ENCODE measurements at places on chromosomes 1 and 21.

DNA sequence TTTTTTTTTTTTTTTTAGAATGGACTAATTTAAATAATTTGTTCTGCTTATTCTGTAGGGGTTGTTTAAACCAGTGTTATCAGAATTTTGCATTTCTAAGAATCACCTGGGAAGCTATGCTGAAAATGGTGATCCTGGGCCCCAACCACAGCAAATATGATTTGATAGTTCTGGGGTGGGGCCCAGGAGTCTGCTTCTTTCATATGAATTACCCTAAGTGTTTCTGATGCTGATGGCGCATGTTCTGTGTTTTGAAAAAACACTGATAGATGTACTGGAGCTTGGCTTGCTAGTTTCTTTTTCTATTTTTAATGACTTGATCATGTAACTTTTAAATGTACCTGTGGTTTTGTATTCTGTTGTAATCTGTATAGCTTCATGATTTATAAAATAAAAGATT is 89.3 kb downstream of the CDC14A start:
- no peak for DNase-seq

DNA sequence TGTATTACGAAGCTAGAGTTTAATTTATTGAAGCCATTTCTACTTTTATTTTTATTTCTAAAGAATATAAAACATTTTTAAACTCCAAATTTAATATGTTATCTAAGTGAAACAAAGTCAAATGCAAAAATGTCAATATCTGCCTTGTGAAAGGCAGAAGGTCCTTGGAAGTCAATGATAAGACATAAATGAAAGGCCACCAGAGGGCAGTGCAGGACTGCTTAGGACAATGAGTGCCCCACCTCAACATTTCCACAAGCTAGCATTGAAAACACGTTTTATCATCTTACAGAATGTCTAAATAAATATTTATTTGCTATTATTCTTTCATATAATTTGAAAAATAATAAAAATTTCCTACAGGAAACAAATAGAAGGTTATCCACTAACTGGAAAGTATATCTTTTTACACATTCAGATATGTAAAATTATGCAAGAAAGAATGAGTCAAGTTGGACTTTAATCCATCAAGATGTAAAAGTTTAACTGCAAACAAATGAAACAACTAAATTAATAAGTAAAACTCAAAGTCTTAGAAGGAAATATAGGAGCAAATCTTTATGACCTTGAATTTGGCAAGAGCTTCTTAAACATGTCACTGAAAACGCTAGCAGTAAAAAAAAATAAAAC is 140.1 kb upstream of the FMN2 start:
- no peak for DNase-seq

DNA sequence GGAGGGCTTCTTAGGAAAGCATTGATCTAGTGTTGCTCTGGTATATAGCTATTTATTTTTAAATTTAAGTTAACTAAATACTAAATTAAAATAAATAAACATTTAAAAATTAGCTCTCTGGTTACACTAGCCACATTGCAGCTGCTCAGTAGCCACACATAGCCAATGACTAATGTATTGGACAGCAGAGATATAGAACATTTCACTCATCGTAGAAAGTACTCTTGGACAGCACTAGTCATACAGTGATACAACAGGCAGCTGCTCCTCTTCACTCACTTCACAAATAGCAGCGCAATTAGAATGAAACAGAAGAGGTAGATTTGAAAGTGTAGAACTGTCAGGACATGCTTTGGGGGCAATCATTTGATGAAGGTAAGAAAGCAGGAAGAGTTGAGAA is 245.4 kb downstream of the PBX1 start:
- no peak for DNase-seq

DNA sequence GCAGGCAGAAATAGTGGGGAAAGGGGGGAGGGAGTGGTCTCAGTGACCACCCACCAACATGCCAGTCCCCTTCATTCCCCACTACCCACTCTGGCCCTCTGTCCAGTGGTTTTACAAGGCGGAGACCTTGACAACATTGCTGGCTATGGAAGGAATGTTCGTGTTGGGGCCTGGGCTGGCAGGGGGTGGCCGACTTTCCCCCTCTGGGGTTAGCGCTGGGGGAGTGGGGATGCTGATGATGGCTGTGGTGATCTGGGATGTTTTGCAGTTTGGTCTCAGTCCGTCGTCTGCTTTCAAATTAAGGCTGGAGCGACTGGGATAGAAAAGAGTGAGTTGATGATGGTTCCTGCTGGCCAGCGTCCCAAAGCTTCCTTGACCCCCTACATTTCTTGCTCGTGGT is 20.3 kb downstream of the DDX20 start:
- DNase-seq: no peak

- DNase-seq: no peak
These were observed 507.6 kb downstream of the NEGR1 start for GRCh38 chr1:71774705-71775104.

DNA sequence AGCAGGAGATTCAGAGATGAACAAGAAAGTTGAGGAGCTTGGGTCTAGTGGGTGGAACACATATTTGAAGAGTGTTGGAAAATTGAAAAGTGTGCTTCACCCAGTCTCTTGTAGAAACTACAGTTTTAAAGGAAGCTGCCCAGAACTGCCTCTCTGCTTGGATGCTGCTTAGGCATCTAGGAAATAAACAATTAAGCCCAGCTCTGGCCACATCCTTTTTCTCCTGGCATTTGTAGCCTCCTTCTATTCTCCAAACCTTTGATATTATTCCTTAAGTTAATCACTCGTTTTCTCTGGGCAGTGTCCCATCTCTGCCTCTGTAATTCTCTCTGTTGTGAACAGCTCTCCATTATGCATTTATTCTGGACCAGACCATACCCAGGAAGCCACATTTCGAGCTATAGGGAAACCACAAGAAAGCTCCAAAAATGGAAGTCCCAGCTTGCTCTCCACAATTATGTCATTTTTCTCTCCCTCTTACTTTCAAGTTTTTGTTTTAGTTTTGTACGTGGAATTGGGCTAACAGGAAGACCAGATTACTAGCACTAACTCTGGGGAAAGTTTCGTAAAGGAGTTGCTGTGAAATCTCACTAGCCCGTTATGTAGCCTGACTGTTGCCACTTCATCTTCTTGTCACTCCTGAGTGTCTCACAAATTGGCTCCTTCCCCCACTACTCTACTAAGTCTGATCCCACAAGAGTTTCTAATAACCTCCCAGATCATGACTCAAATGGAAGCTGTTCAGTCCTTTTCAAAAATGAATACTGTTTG is 102.2 kb downstream of the NTMT2 start:
- DNase-seq: no peak

GRCh38 chr1:154206196-154206595 is at the start of gene CFAP141:
CFAP141 (minus strand) TSS chr1:154206333; CDS start chr1:154206307, 26 bp downstream.
- DNase-seq: no peak

- no peak for DNase-seq
These were observed 73.0 kb upstream of the ABCD3 start for GRCh38 chr1:94345148-94345721.

GRCh38 chr1:14027099-14027498 is 327.1 kb downstream of the PRDM2 start:
- no peak for DNase-seq

DNA sequence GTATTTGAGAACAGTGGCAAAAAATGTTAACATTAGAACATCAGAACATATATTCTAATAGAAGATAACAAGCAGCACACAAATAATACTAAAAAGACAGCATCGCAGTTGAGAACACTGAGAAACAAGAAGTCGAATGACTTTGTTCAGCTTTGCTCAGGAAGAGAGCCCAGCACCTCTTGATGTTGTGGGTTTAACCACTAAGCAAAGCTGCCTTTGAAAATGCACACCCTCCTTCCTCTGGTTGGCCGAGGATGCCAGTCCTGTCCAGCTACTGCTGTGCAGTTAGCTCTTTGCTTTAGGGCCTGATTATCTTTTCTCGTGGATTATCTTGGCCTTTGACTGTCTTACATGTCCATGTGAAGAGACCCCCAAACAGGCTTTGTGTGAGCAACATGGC is 60.5 kb downstream of the SPATA46 start:
- no peak for DNase-seq

- DNase-seq: no peak
These were observed 77.6 kb upstream of the CHRM3 start for GRCh38 chr1:239308701-239309333.

DNA sequence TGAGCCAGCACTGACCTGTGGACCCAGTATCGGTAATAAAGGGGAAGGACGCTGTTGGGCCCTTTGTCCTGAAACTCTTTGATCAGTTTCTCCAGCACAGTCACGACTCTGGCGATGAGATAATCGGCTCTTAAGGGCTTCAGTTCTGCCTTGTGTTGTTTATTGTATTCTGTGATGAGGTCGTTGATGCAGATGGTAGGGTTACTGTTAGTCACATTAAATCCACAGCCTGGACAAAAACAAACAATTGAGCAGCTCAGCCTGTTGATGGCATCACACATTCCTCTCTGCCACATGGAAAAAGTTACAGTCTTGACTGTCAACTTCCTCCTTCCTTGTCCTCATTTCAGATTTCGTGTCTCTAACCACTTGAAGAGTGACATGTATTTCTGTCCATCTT is 57.6 kb downstream of the SIM2 start:
- no peak for DNase-seq

- no peak for DNase-seq
These were observed 281.8 kb downstream of the GPATCH2 start for GRCh38 chr1:217348960-217349664.

DNA sequence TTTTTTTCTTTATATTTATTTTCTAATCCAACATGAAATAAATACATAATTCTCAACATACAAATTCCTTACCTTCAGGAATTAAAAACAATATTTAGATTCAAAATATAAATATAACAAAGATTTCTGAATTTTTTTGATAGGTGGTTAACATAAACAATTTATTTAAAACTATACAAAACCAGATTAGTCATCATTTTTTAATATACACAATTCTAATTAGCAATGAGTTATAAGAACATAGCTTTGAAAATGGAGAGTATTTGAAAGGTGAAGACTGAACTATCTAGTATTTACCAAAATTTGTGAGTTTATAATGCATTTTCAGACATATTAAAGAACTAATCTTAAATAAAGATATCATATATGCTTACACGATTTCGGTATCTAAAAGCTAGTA is 37.5 kb downstream of the TPR start:
- DNase-seq: no peak

DNA sequence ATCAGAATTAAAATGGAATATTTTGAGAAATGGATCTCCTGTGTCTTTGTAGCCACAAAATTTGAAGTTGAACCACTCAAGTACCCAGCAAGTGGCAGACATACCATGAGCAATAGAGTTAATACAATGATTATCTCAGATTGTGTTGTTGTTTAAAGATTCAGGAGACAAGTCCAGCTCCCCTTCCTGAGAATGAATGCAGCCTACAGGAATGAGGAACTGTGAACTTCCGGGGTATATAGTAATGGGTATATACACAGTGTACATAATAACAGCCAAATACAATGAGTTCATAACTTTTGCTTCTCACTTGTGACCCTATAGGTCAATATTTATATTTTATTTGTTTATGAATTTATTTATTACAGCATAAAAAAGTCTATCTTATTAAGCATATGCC is 445.0 kb downstream of the SETD4 start:
- DNase-seq: no peak

GRCh38 chr1:12059722-12060464 is 3.2 kb upstream of the TNFRSF8 start:
- no peak for DNase-seq
